ENCODE measurements at places on chromosomes 6 and 20.

GRCh38 chr6:85452441-85452881 lies 2.6 kb downstream of the NT5E start:
- peak; percentile 73 for DNase-seq

GRCh38 chr6:85078058-85078457 lies 313.7 kb upstream of the TBX18 start:
- peak; percentile 85 for DNase-seq

DNA sequence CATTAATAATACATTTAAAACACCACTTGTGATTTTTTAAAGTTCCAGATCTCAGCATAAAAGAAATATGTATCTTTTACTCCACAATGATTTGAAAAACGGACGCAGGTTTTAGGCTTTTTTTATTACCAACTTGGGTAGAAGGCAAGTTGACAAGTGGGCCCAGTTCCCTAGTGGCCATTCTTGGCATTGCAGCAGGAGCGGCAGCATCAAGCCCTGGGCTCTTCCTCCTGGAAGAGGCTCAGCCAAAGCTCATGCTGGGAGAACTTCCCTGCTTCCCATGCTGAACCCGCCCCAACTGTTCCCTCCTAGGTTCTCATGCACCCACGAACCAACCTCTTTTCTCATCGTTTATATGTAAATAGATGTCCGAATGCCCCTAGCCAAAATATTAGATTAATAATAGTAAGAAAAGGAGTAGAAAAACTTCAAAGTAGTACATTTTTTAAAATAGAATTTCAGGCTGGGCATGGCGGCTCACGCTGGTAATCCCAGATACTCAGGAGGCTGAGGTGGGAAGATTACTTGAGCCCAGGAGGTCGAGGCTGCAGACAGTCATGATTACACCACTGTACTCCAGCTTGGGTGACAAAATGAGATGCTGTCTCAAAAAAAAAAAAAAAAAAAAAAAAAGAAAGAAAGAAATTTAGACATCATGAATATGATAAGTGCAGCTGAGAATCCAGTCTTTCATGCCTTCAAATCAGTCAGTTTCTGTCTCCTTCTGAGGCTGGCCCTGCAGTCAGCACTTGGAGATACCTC lies 18.2 kb upstream of the MYB start:
- DNase-seq = no peak

DNA sequence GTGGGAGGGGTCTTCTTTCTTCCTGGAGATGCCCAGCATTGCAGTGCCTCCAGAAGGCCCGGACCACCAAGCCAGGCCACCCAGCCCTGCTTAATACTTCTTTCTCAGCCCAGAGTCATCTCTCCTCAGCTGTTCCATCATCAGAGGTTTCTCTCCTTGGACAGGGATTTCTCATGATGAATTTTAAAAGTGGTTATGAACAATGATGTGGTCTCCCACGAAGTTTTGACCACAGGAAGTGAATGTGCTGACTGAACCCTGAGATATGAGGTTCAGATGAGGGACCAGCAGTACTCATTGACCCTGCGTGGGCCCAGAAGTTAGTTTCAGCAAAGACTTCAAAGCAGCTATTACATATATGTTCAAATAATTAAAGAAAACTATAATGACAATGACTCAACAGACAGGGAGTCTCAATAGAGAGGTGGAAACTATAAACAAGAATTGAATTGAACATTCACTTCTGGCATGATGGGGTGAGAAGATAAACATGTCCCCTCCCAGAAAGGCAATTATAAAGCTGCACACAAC lies 114.5 kb upstream of the SLC22A16 start:
- DNase-seq = peak; percentile 4

GRCh38 chr6:32244270-32244669 lies 20.4 kb upstream of the NOTCH4 start:
- peak; percentile 13 for DNase-seq

DNA sequence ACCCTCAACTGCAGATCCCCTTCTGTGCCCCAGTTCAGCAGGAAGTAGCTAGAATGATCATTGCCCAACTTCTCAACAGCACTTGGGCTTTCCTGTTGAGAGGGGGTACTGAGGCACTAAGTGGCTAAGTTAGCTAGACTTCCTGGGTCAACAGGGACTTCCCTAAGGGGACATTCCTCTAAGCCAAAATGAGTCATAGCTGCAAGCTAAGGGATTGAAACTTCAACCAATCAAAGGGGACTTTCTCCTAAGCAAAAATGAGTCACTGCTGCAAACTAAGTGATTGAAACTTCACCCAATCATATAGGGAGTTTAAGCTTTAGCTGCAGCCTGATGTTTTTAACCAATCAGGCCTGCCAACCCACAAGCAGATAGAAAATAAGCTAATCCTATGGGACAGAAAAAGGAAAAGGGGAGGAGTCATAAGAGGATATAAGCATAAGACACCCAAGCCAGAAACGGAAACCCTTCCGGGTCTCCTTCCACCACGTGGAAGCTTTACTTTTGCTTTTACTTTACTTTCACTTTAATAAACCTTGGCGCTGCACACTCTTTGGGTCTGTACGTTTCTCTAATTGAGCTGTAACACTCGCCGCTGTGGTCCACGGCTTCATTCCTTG lies 659.0 kb upstream of the HS3ST5 start:
- DNase-seq = no peak

DNA sequence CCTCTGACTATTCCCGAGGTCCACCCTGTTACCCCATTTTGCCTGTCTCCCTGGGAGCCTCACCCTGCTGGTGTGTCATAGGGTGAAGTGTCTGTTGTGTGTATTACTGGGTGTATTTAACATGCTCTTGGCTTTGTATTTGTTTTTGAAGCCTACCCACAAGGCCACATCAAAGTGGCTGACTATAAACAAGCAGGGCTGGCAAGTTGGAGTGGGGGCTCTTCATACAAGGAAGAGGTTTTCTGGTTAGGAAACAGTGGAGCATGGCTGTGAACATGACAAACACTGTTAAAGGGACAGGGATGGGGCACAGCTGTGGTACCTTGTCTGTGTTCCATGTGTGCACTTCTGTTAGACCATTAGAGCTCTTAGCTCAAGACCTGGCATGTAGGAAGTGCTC lies 26.3 kb downstream of the HECA start:
- DNase-seq = peak; percentile 84

GRCh38 chr20:32150291-32150848 lies 40.9 kb downstream of the TM9SF4 start:
- DNase-seq = no peak

GRCh38 chr6:87742106-87742505 lies 40.1 kb upstream of the AKIRIN2 start:
- no peak for DNase-seq

DNA sequence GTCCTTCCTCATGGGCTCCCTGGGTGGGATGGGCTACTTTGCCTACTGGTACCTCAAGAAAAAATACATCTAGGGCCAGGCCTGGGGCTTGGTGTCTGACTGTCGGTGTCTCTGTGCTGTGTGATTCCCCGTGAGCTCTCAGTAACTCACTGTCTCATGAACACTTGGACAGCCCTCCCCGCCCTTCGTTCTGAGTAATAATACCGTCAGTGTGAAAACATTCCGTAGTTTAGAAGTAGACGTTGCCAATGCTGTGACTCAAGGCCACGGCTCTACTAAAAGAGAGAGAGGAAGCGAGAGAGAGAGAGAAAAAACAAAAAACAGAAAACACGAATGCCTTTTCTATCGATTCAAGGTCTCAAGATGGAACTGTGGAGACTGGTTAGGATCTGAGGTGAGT lies 31.8 kb downstream of the FITM2 start:
- peak; percentile 47 for DNase-seq

Data from fibroblast of lung (primary cell).